Breast epithelium (tissue), 4 donors: ENCODE measurements at places on chromosomes 1 and 21.

DNA sequence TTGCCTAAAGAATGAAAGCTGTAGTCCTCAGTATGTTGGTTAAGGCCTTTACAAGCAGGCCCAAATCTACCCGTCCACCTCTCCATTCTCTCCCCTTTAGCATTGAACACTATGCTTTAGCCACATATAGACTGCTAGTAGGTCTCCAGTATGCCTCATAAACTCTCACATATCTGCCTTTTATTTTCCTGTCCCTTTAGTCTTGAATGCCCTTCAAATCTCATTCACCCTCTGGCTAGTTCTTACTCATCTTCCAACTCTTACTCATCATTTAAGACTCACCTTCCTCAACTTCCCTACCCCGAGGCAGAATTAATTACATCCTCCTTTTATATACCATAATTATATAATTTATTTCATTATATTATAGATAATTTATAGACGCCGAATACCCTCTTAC, 78.7 kb upstream of the TSPAN2 start:
- H3K27me3 ChIP-seq = no peaks in the 10 kb centered on the region
- H3K4me3 ChIP-seq = no peak overlapping the region
- no peak overlapping the region for H3K27ac ChIP-seq
- DNase-seq = no peak
- H3K4me1 ChIP-seq = no peaks in the 10 kb centered on the region
- H3K36me3 ChIP-seq = no peaks in the 10 kb centered on the region

DNA sequence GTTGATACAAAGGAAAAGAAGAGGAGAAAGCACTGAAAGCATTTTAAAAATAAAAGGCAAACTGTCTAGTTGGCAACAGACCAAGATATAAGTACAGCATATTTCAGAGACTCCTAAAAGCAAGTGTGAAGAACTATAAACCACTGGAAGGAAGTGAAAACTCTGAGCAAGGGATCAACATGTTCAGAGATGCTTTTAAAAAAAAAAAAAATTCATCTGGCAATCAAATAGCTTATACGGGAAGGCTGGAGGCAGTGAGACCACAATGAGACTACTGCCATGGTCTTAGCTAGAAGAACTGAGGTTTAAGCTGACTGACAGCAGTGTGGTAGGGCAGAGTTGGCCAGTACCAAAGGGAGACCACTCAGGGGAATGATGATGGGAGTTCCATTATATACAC, 124.3 kb downstream of the VAV3 start:
- DNase-seq = no peak
- H3K27ac ChIP-seq = no peak overlapping the region
- H3K4me1 ChIP-seq = no peaks in the 10 kb centered on the region
- H3K4me3 ChIP-seq = no peak overlapping the region
- H3K36me3 ChIP-seq = no peaks in the 10 kb centered on the region

DNA sequence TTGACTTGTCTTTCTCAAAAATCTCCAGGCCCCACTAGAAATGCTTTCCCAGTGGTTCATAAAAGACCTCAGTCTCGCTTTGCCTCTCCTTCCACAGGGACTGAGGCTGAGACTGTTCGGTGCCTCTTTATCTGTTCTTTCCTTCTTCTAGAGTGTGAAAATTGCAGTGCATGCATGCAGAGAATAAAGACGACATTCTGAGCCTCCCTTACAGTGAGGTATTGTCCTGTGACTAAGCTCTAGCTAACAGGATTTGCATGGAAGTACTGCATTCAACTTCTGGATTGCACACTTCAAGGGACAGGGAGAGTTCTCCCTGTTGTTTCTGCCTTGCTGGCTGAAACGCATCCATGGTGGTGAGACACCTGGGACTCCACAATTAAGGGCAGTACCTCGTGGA, 69.1 kb downstream of the COLGALT2 start:
- no peak overlapping the region for H3K27ac ChIP-seq
- DNase-seq = no peak
- H3K36me3 ChIP-seq = no peaks in the 10 kb centered on the region
- no peaks in the 10 kb centered on the region for H3K4me1 ChIP-seq
- no peaks in the 10 kb centered on the region for H3K27me3 ChIP-seq
- H3K4me3 ChIP-seq = no peak overlapping the region

DNA sequence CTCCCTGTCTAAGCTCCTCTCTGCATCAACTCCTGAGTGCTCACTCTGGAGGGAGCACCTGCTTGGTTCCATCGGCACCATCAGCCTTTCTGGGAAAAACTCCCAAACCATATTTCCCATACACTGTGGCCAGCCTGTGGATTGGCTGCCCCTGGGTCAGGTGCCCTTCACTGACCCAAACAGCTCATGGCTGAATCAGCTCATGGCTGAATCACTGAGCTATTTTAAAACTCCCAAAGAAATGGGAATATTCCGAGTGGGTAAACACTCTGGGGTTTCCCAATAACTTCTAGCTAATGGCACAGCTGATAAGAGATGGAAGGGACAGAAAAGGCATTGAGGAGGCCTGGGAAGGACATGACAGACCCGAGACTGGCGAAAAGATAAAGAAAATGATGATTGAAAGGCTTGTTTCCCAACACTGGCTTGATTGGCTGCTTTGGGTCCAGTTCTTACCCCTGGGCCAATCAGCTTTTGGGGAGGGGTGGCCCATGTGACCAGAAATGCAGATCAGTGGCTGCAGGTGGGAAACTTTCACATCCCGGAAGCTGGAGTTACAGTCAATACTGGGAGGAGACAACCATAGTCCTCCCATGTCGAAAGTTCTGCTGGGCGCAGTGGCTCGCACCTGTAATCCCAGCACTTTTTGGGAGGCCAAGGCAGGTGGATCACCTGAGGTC, 37.3 kb upstream of the KAZN start:
- no peaks in the 10 kb centered on the region for H3K4me1 ChIP-seq
- H3K4me3 ChIP-seq = no peak overlapping the region
- DNase-seq = no peak
- no peak overlapping the region for H3K27ac ChIP-seq
- H3K27me3 ChIP-seq = no peaks in the 10 kb centered on the region

DNA sequence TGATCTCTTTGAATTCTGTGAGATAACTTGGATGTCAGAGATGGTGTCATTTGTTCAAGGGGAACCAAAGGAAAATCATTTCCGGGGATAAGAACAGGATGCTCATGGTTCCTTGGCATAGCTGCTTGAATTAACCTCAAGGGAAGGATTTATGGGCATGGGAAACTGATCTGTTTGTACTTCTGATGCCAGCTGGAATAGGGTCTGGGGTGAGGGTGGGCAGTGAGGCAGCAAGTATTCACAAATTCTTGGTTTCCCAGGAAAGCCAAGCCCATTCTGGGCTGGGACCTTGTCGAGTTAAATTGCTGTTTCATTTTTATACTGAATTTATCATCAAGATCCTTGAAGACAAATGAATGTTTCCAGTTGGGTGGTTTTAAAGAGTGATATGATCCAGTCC, 14.1 kb downstream of the INTS3 start:
- H3K27ac ChIP-seq = peak overlapping the region; percentile 40
- DNase-seq = no peak
- H3K4me3 ChIP-seq = no peak overlapping the region
- no peaks in the 10 kb centered on the region for H3K36me3 ChIP-seq

- no peak overlapping the region for H3K27ac ChIP-seq
- H3K36me3 ChIP-seq = no peaks in the 10 kb centered on the region
- no peaks in the 10 kb centered on the region for H3K27me3 ChIP-seq
- H3K4me1 ChIP-seq = no peaks in the 10 kb centered on the region
- no peak for DNase-seq
- H3K4me3 ChIP-seq = no peak overlapping the region
Observed at GRCh38 chr1:24899581-24900485, 30.2 kb downstream of the RUNX3 start.

DNA sequence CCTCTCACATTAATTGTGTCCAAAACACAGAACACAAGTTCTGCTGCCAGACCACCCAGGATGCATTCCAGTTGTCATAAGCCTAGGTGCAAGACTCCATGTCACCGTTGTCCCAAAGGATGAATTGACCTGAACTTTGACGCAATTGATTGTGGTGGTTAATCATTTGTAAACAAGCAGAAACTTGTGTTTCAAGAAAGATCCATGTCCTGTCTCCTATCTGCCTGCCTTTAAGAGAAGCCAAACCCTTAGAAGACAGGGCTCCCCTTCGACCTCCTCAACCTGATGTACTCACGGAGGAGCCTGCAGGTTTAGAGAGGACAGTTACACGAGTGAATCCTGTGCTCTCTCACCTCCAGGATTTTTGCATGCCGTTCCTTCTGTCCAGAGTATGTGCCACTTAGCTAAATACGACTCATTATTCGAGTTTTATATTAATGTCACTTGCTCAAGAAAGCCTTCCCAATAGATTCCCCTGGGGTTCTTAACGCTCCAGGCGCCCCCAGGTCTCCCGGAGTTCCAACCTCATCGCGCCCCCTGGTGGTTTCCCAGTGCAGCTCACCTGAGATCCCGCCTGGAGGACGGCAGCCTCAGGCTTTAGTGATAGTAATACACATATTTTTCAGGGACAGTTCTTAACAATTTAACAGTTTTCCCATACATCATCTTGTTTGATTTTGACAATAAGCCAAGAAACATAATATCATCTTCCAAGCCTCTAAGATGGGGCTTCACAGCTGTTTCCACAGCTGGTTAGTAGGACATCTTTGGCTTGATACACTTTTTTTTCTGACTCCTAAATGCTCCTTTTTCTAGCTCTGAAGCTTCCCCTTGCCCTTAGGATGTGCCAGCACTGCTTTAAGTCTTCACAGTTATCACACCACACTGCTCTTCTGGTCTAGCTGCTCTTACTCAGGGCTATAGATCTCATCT, 2.4 kb upstream of the C8B start:
- no peaks in the 10 kb centered on the region for H3K36me3 ChIP-seq
- H3K27me3 ChIP-seq = no peaks in the 10 kb centered on the region
- no peak overlapping the region for H3K27ac ChIP-seq

- no peak for DNase-seq
- no peak overlapping the region for H3K4me3 ChIP-seq
- H3K27ac ChIP-seq = no peak overlapping the region
- H3K4me1 ChIP-seq = no peaks in the 10 kb centered on the region
- no peaks in the 10 kb centered on the region for H3K27me3 ChIP-seq
Observed at GRCh38 chr21:22191581-22191980, 1193.4 kb downstream of the NCAM2 start.

DNA sequence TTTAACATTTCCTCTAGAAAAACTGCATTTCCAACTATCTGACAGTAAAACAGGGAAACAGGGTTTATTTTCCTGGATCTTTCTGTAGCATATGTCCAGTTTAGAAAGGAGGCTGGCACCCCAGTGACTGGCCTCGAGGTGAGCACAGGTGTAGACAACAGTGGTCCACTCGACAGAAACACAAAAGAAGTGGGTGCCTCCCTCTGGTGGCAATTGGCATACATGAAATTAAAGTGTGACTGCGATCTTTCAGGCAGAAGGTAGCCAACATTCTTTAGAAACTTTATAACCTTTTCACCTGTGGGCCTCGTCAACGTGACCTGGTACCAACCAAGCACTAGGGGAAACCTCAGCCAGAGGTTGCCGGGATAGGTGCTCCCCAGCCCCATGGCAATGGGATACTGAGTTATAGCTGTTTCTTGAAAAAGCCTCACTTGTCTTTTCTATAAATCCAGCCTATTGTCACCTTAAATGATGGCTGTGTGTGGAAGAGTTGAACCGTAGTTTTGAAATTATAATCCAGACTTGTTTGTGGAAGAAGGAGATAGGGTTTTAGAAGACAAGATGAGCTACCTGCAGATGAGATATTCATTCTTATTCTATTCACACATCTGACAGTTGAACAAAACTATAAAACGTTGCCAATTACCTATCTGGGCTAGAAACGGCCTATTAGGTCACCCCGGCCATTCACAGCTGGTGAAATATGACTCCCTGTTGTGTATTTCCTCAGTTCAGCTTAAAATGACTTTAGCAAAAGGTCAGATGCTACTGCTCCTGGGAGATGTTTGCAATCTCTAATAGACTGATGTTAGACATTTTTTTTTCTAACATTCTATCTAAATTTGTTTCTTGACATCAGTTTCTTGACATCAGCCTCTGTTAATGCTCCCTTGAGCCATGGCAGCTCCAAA, 44.3 kb downstream of the PCP4 start:
- no peaks in the 10 kb centered on the region for H3K36me3 ChIP-seq
- H3K4me3 ChIP-seq = no peak overlapping the region
- no peak overlapping the region for H3K27ac ChIP-seq

DNA sequence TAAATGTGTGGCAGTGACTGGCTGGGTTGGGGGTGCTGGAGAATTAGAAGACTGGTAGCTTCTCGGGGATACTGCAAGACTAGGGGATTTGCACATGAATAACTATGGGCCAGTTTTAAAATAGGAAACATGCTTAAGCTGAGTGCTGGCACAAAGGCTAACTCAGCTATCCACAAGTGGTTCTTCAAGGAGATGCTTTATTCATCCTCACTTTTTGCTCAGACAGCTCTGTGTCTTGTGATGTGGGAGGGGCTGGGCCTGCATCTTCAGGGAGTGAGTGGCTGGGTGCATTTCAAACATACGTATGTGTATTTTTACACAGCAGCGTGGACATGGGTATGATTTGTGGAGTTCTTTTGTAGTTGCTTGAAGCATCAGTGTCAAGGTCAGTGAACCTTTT, 2.3 kb downstream of the COQ8A start:
- no peak overlapping the region for H3K4me3 ChIP-seq
- H3K4me1 ChIP-seq = peaks cover 11% of the 10 kb centered on the region
- no peaks in the 10 kb centered on the region for H3K36me3 ChIP-seq
- H3K27me3 ChIP-seq = no peaks in the 10 kb centered on the region

DNA sequence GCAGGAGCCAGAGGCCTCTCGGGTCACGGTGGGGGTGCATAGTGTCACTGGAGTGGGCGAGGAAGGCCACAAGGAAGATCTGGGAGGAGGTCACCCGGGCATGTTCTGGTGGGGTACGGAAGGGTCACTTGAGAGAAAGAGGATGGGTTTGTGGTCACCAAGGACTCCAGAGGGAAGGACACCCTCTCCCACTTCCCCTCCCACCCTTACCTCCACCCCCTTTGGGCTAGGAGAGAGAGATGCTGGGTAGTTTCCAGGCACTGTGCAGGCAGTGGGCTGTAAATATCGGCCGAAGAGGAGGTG, 703 bp downstream of the AMIGO1 start:
- peak overlapping the region; percentile 53 for H3K27ac ChIP-seq
- H3K36me3 ChIP-seq = no peaks in the 10 kb centered on the region
- no peaks in the 10 kb centered on the region for H3K4me1 ChIP-seq
- DNase-seq = no peak
- H3K27me3 ChIP-seq = no peaks in the 10 kb centered on the region
